Activated naive CD4-positive, alpha-beta T cell (primary cell): ENCODE measurements at places on chromosomes 1 and 21.

DNA sequence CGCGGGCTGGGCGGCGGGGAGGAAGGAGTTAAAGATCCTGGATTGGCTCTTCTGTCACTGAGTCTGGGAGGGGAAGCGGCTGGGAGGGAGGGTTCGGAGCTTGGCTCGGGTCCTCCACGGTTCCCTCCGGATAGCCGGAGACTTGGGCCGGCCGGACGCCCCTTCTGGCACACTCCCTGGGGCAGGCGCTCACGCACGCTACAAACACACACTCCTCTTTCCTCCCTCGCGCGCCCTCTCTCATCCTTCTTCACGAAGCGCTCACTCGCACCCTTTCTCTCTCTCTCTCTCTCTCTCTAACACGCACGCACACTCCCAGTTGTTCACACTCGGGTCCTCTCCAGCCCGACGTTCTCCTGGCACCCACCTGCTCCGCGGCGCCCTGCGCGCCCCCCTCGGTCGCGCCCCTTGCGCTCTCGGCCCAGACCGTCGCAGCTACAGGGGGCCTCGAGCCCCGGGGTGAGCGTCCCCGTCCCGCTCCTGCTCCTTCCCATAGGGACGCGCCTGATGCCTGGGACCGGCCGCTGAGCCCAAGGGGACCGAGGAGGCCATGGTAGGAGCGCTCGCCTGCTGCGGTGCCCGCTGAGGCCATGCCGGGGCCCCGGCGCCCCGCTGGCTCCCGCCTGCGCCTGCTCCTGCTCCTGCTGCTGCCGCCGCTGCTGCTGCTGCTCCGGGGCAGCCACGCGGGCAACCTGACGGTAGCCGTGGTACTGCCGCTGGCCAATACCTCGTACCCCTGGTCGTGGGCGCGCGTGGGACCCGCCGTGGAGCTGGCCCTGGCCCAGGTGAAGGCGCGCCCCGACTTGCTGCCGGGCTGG, at the start of gene NPR1:
NPR1 (plus strand) TSS at position 170 of the 818 bp plus-strand sequence; CDS start at position 591, 421 bp downstream.
- no peak for DNase-seq

GRCh38 chr1:165395478-165395877, 39.0 kb upstream of the LMX1A start:
- DNase-seq, result no peak

DNA sequence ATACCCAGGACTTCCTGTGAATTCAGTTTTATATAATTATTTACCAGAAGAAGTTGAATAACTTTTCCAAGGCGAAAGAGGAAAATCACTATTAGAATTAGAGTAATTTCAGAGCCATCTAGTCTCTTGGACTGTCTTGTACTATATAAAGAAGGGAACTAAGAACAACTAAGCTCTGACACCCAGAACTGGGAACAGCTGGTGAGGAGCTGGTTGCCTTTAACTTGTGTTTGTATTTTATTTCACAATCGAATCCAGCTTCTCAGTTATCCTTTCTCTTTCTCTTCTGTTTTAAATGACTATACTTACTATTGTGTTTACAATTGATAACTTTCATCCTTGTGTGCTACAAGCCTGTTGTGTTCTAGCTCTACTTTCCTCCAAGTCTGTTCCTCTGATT, 8.4 kb downstream of the SNX27 start:
- DNase-seq, result no peak

- DNase-seq, result no peak
Observed at GRCh38 chr1:109906160-109906838, 4.3 kb upstream of the CSF1 start.

DNA sequence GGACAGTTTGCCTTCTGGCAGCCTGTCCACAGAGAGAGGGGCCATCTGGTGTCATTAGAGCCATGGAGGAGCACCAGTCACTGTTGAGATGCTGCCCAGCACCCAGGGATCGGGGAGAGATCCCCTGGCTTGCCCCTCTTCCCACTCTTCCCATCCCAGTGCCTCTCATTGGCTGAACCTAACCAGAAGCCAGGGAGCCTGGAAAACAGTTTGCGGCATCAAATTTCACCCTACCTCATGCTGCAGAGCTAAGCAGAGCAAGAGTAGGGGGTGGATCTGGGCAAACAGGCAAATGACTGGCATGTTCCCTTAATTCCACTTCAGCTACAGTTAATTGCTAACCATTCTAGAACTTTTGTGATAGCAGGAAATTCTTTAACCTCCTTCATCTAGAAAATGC, 19.1 kb downstream of the TRAF5 start:
- DNase-seq, result no peak

- DNase-seq, result no peak
Observed at GRCh38 chr1:224632381-224632871, 16.3 kb downstream of the CNIH3 start.

- DNase-seq, result no peak
Observed at GRCh38 chr1:181647314-181648035, 164.2 kb downstream of the CACNA1E start.

- DNase-seq, result no peak
Observed at GRCh38 chr21:38289705-38290485, 33.1 kb downstream of the KCNJ15 start.

- DNase-seq, result no peak
Observed at GRCh38 chr1:119294722-119295121, 73.9 kb upstream of the HAO2 start.

DNA sequence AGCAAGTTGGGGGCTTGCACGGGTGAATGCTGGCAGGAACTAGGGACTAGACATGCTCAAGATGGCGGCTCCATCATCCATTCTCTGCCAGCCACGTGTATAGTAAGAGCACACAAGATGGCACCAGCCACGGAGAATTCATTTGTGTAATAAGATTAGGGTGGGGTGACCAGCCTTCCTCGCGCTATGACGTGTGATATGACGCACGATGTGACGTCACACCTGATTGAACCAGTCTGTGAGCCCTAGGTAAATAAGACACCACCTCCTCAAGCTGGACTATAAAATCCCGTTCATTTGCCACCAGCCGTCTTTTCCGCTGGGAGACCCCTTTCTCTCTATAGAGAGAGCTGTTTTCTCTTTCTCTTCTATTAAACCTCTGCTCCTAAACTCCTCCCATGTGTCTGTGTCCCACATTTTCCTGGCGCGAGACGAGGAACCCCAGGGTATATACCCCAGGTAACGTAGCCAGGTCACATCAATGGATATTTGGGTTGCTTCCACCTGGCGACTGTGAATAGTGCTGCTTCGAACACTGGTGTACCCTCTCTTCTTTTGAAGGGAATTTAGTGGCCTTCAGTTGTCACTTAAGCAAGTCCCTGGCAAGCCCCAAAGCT, 18.1 kb upstream of the COG2 start:
- DNase-seq, result no peak

DNA sequence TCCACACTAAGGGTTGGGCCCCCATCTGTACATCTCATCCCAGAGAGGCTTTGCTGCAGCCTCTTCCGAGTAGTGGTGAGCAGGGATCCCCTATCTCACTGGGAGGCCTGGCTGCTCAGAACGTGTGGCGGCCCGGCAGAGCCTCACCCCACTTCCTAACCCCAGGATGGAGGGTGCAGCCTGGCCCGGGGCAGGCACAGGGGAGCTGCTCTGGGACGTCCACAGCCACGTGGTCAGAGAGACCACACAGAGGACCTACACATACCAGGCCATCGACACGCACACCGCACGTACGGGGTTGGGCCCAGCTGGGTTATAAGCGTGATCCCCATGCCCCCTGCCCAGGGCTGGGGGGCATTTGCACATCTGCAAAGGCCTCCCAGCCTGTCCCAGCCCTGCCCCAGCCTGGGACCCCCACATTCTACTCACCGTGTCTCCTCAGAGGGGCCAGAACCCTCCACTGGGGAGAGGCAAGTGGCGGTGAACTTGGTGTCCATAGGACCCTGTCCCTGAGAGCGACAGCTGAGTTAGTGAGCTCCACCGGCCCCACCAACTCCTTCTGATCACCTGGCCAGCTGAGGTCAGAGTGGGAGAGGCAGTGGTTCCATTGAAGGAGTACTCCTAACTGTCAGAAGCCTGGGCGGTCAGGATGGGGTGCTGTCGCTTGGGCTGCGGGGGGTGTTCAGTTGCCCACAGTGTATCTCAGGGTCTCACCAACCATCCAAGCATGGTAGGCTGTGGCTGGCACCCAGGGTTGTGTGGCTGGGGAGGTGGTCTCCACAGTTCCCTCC, 41.2 kb downstream of the TRIM11 start:
- no peak for DNase-seq

DNA sequence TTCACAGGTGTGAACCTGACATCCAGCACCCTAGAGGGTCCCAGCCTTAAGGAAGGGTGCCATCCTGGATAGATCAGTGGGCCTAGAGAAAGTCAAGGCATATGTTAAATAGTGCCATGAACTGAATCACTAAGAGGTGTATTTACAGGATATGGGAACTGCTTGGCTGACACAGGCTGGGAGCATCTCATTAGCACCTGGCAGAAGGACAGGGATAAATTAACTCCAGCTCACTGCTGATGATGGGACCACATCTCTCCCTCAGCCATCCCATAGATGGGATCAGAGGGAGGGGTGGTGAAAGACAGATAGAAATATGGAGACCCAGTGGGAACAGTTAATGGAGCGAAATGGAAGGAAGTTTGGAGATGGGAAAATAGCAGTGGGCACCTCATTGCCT, 122.0 kb downstream of the IGSF21 start:
- DNase-seq, result no peak

GRCh38 chr1:208475449-208475848, 231.3 kb upstream of the PLXNA2 start:
- no peak for DNase-seq

GRCh38 chr1:177315261-177315660, 144.5 kb downstream of the BRINP2 start:
- no peak for DNase-seq

- DNase-seq, result no peak
Observed at GRCh38 chr1:183739082-183739481, 65.8 kb upstream of the RGL1 start.

DNA sequence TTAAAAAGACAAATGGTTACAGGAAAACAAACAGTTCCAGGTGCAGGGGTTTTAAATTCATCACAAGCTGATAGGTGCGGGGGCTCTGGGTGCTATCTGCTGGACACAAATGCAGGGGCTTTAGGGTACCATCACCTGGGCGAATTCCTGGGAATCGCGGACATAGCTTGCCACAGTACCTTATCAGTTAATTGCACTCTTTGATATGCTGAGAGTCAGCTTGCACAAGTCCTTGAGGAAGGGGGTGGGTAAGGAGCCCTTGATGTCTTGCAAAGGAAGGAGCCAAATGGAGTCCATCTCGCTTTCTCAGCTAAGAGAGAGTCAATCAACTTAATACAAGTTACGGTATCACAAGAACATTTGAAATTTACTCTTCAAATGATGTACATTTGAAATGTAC, 25.4 kb upstream of the TMEM54 start:
- DNase-seq, result no peak

DNA sequence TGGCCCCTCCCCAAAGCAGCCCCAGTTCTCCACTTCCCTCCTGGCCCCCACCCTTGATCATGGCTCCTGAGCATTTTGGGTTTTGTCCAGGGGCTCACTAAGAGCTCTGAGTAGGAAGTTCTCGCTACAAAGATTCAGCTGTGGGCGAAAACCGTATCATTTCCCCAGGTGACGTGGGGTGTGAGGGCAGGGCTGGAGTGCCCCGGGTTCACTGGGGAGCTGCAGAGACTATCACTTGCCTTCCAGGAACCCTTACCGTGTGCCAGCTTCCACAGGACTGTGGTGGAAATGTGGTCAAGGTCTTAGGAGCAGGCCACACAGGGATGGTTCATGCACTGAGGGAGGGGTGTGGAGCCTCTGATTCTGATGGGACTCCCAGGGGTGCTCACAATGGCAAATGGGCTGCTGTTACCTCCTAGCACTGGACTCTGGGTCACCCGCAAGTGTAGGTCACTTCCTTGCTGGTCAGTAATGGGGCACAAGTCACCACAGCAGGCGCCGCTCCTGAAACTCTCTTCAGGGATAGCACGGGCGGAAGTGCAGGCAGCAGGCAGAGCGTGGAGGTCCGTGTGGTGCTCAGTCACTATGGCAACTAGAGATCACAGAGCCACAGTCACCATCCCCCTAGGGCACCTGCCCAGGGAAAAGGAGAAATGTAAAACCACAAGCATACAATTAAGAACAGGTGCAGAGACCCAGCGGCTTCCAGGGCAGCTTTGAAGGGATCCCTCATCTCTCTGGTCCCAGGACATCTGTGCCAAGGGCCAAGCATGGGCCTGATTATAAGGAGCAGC, 35.4 kb downstream of the RSPH1 start:
- no peak for DNase-seq

- DNase-seq, result no peak
Observed at GRCh38 chr1:213600879-213601278, 386.9 kb upstream of the PROX1 start.
